ENCODE measurements at places on chromosomes 1 and 21.
A peak's percentile ranks its signal among the peaks of the same experiment; 100 is the strongest.

GRCh38 chr1:229190057-229190575 lies 80.8 kb upstream of the RAB4A start:
- no peak for DNase-seq

- DNase-seq, result no peak
These were observed 30.7 kb downstream of the CDCA8 start for GRCh38 chr1:37723072-37723389.

DNA sequence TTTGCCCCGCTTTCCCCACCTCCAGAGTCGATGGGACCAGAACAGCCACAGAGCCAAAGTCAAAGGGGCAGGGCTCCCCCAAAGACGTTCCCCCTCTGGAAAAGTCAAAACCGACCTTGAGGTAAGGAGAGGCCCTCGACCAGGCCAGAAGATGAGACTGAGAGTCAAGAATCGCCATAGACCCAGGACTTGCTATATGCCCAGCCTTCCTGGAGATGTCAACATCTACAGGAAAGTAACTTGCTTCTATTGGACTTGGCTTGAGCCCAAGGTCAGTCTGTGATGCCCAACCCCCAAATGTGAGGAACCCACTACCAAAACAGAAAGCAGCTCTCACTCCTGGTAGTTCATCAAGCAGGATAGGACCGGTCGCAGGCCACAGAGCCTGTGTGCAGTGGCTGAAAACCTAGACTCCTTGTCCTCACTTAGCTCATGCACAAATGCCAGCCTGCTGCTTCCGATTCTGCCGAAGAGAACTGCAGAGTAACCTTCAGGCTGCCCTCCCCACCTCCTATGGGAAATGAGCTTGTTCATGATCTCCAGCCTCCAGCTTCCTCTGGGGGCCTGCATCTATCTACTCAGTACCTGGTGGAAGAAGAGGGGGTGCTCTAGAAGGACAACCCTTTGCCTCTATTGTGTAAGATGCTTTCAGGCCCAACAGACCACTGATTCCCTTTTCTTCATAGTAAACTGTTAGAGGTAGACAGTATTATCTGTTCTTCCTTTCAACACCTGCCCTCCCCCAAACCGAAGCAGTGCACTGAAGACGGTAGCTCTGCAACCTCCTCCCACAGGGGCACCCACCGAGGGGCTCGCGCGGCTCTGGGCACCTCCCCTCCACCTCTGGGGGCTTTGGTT lies 1.4 kb downstream of the ACOT7 start:
- peak; percentile 27 for DNase-seq

DNA sequence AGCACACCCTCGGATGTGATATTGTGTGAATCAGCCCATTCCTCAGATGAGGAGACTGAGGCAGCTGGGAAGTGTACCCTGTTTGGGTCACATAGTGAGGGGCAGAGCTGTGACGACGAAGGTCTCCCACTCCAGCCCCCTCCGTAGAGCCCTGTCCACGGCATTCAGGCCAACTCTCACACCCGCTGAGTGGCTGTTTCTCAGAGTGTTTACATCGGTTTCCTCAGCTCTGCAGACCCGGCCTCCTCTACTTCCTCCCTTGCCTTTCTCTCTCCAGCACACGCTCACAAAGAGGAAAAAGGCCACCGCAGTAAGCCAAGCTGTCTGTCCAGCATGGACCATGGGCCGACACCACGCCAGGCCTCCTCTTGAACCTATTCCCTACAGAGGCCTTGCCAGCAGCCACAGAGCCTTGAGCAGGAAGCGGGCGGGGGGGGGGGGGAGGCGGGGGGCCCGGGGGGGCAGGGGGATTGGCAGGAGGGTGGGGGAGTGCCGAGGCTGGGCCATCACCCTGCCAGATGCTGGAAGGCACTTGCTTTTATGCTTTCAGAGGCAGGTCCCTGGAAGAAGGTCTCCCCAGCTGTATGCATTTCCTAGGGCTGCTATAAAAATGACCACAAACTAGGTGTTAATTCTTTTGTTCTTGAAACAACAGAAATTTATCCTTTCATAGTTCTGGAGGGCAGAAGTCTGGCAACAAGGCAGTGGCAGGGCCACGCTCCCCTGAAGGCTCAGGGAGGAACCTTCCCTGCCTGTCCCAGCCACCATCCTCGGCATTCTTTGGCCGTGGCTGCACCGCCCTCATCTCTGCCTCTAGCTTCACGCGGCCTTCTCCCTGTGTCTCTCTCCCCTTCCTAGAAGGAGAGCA lies 178.4 kb downstream of the PSMG1 start:
- peak; percentile 51 for DNase-seq

GRCh38 chr1:99784143-99784542 lies 17.7 kb upstream of the FRRS1 start:
- no peak for DNase-seq

GRCh38 chr1:246092136-246092535 lies 414.9 kb downstream of the SMYD3 start:
- no peak for DNase-seq

DNA sequence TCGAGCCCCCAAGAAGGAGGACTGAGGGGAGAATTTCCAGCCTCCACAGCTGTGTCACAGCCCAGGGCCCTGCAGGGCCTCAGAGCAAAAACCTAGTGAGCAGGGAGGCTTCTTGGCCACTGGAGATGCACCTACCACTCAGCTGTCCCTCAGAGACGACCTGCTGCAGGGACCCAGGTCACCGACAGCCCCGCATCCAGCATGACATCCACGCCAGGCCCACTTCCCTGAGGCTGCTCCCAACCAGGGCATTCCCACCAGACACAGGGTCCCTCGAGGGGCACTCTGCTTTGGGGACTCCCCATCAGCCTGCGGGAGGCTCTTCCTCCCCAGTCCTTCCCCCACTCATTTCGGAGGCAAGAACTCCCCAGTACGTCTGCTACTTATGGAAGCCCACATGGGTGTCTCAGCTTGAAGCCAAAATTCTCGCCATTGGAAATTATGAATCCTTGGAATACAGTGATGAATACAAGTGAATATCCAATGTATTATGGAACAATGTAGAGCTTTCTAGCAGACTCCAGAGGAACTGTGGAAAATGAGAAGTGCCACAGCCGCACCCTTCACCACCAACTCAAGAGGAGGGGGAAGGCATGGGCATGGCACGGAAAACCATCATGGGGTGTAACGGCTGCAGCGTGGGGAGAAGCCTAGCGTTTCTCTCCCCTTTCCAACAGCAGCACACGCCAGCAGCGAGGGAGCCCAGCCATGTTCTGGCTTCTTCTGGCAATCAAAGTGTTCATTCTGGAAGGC lies 6.9 kb downstream of the TFF3 start:
- DNase-seq, result no peak

DNA sequence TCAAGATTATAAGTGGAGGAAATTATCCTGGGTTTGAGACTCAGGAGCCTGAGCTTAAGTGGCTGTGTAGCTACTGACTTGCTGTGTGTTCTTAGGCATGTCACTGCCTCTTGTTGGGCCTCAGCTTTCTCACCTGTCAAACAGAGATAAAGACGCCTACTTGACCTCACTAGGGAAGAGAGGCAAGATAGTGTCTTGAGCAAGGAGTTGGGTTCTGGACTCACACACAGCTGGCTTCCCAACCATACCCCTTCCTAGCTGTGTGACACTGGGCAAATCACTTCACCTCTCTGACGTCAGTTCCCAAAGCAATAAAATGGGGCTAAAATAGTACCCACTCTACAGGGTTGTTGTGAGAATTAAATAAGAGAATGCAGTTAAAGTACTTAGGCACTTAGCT lies 11.6 kb upstream of the EPB41 start:
- no peak for DNase-seq

DNA sequence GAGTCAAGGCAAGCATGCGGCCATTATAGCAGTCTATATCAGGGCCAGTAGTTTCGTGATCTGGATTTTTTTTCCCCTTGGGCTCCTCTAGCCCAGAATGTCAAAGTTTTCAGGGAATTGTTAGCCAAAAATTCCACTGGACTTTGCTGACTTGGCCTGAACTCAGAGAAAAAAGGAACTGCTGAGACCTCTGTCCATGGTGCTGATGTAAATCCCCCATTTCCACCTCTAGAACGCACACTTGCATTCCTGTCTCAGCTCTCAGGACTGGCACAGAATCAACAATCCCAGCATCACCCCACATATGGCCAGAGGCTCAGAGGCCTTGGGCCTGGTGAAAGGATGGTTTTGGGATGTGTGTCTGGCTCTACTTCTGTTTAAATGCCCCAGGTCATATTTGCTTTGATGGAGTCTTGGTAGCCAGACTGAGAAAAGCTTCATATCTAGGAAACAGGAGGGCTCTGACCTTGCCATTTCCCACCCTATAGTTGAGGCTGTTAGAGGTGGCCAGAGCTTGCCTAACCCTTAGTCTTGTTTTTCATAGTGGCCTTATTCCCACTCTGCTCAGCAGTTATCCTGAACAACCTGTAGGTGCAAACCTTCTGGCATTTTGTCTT lies 16.9 kb upstream of the EFCAB14 start:
- no peak for DNase-seq

- DNase-seq, result no peak
These were observed 425.1 kb downstream of the SETD4 start for GRCh38 chr21:35635261-35635660.

DNA sequence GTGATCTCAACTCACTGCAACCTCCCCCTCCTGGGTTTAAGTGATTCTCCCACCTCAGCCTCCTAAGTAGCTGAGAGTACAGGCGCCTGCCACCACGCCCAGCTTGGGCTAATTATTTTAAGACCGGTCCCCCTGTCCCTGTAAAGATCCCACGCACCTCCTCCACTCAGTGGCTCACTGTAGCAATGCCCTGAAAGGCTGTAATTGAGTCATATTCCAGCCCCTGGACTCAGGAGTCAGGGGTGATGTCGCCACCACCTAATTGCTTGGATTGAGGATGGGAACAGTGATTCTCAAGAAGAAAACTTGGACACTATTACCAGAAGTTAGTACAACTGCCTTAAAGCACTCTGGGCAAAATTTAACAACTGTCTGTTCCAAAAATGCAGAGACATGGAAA lies 3.1 kb upstream of the EDARADD start:
- DNase-seq, result no peak

DNA sequence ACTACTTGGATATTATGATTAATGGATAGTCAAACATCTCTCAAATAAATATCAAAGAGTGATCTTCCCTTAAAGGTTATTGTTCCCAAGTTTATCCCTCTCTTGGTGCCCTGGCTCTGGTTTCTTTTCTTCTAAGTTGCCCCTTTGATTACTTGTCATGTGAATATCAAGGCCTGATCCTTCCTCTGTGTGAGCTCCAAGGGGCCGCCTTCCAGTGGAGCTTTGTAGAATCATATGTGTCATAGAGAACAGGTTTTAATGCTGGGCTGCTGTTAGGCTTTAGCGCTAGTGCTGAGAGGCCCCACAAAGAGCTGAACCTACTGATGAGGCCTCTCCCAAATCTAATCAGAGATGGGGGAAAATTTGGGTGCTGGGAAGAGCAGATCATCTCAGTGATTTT lies 25.5 kb downstream of the UCK2 start:
- no peak for DNase-seq

Measured in NCI-H2029 (cell line).